Stimulated activated CD8-positive, alpha-beta memory T cell treated with anti-CD3 and anti-CD28 coated beads, Interleukin-7, amount 100 ng/mL, for 48 hours (primary cell): ENCODE measurements at places on chromosomes 7 and 10.

- DNase-seq, result no peak
Observed at GRCh38 chr10:639001-639750, 50.3 kb downstream of the DIP2C start.

DNA sequence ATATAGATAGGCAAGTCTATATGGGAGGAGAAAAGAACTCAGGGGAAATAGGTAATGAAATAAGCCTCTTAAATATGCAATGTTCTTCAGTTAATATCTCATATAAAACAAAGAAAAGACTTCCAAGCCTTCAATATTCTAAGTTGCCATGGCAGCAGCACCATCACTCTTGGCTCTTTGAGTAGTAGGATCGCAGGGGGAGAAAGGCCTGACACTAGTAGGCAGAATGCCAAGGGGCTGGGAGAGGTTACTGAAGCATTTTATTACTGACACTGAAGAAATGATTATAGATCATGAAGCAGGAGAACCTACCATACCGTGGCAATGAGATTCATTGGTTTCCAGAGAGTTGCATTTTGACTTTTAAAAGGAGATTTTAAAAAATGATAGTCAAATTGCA, 193.9 kb downstream of the NXPH1 start:
- no peak for DNase-seq

DNA sequence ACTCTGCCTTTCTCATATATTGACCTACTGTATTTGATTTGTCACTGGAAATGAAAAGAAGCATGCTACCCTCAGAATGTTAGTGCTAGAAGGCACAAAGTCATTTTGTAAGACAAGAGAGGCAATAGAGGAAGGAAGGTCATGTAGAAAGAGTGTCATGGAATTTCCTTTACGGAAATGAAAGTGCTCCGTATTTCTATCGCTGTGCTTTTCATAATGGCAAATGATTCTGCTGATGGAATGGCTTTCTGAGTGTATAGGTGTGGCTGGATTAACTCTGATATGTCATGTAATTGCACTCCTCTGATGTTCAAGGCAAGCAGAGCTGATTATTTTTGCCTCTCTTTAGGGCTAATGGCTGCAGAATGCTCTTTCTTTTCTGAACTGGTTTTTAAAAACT, 15.5 kb upstream of the STEAP4 start:
- DNase-seq, result no peak

DNA sequence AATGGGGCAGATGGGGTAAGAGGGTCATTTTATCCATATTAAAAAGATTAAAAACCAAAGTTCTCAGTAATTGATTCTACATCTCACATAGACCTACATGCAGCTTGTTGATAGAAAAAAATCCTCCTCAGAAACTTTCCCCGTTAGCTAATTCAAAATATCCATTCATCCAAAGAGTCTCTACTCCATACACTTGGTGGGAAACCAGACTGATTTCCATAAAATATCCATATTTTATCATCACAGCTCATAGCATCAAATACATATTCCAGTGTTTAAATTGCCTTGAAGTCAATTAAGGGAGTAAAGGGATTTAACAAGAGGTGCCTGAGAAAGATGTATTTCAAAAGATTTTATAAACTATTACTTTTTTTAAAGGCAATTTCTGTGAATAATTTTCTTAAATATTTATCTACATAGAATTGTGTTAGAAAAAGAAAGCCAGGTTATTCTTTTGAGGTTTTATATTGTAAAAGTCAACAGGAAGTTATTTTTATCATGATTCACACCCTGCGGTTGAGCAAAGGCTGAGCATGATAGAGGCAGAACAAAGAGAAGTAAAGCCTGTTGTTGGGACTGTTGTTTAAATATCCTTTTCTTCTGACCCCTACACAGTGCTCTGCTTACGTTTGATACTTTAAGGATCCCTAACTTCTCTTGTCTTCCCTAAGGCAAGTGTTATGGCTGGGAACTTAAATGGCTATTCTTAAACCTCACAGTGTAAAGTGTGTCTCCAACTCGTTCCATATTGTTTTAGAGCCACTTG, 266.7 kb downstream of the PRKG1 start:
- no peak for DNase-seq

- DNase-seq, result peak; percentile 51
Observed at GRCh38 chr10:43202657-43203447, 64.0 kb downstream of the RASGEF1A start.

DNA sequence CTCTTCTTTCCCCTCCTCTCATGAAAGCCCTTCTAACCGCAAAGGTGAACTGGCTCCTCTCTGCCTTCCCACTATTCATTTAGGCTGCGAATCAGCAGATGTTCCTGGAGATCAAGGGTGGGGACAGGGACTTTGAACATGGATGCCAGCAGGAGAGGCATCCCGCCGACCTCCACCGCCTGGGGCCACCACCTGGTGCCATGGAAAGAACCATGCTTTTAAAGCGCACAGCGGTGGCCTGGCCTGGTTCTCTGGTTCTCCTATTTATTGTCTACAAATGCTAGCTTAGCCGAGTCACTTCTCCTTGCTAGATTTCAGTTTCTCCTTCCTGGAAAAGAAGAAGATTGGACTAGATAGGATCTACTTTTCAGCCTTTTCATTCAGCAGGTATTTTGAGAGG, 43.2 kb upstream of the KCNMA1 start:
- no peak for DNase-seq

DNA sequence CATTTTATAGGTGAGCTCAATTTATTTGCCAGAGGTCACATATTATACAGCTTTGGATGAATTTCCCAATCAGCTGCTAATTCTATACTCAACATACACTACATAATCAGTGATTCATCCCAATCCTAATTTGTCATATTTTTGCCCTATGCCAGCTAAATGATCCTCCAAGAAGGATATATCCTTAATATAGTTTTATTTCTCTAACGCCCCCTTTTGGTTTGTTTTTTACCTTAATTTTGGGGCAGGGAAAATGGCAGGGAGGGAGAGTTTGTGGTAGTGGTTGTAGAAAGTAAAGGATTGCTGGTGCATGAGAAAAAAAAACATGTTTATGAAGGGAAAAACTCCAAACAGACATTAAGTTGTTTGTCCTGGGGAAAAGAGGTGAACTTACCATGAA, 31.9 kb downstream of the WASL start:
- no peak for DNase-seq

DNA sequence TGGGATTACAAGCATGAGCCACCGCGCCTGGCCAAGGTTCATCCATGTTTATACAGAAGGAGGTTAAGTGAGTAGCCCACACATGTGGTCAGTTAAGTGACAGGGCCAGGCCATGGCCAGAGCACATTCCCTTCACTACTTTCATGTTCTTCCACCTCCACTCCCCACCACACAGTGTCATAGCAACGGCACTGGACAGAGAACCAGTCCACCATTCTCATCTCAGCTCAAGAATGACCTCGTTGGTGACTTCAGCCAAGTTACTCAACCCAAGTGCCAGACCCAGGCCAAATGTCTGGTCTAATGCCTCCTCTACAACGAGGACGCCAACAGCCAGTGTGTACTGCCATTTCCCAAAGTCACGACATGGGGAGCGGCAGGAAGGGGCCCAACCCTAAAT, 62.4 kb downstream of the INHBA start:
- DNase-seq, result no peak

DNA sequence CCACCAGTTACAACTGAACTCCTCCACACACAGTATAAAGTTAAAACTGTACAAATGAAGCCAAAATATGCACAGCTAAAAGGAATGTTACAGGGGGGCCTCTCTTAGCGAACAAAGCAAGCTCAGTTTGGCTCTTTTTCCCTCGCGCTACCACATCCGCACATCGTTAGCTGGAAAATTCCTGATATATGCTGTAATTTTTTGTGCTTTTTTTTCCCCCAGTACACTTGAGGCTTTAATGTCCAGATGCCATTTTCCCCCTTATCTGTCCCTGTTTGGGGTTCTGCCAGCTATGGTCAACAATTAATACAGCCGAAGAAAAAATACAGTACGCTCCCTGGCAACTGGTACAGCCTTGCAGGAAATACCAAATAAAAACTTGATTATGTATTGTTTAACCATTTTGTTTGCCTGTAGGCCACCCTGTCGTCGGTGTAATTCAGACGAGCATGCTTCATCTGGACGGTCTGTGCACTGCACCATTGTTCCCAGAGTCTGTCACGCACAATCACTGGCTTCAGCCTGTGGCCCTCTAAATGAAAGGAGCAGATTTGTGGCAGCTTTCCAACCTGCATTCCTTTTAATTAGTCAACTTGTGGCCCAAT, 108.1 kb upstream of the FAM133B start:
- DNase-seq, result no peak

DNA sequence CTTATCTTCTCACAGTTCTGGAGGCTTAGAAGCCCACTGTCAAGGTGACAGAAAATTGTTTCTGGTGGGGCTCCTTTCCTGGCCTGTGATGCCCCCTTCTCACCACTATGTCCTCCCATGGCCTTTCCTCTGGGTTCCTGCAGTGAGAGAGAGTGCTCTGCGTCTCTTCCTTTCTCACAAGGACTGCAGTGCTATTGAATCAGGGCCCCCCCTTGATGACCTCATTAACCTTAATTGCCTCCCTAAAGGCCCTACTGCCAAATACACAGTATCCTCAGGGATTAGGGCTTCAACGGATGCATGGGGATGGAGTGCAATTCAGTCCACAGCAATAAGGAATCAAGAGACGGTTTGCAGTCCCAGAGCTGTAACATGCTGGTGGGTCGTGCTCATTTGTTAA, 82.0 kb upstream of the GRB10 start:
- no peak for DNase-seq

GRCh38 chr7:114936471-114936870, 14.6 kb downstream of the MDFIC start:
- no peak for DNase-seq
